HuH-7.5 (cell line): ENCODE measurements at places on chromosomes 1 and 21.

DNA sequence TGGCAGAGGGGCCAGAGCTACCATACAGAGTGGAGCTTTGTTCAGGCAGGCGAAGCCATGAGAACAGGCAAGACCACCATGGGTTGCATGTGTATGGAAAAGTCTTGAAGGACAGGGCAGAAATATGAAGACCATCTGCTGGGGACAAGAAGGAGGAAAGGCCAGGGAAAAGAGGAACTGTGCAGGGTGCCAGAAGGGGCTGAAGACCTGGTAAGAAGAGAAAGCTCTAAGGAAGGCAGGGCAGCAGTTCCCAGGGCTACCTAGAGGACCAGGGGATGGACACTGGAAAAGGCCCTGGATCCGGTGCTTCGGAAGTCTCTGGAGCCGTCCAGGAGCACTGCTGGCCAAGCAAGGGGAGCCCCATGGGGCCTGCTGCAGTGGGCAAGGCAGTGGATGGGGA, 43.4 kb downstream of the PKP1 start:
- no peak for DNase-seq

DNA sequence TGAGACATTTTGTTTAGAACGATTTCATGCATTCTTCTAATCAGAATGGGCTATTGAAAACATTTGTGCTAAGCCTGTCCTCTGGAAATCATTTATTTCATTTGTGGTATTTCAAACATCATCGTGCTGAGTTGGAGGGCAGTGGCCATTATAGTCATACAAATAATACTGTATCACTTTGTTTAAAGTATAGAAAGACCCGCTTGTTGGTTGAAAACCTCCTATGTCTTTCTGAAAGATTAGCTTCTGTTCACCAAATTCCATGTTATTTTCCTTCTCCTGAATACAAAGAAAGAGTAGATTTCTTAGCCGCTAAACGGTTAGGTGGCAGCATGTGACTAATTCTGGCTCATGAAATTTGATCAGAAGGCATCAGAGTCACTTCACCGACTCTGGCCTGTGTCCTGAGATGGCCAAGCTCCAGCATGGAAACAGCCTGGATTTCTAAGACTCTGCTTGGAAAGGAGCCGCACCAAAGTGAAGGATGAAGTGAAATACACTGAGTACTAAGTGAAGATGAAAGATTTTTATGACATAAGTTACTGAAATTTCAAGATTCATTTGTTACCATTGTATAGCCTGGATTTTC, 355.1 kb downstream of the USP25 start:
- DNase-seq = no peak

- DNase-seq = no peak
Observed at GRCh38 chr1:151611288-151611790, 511 bp upstream of the SNX27 start.

DNA sequence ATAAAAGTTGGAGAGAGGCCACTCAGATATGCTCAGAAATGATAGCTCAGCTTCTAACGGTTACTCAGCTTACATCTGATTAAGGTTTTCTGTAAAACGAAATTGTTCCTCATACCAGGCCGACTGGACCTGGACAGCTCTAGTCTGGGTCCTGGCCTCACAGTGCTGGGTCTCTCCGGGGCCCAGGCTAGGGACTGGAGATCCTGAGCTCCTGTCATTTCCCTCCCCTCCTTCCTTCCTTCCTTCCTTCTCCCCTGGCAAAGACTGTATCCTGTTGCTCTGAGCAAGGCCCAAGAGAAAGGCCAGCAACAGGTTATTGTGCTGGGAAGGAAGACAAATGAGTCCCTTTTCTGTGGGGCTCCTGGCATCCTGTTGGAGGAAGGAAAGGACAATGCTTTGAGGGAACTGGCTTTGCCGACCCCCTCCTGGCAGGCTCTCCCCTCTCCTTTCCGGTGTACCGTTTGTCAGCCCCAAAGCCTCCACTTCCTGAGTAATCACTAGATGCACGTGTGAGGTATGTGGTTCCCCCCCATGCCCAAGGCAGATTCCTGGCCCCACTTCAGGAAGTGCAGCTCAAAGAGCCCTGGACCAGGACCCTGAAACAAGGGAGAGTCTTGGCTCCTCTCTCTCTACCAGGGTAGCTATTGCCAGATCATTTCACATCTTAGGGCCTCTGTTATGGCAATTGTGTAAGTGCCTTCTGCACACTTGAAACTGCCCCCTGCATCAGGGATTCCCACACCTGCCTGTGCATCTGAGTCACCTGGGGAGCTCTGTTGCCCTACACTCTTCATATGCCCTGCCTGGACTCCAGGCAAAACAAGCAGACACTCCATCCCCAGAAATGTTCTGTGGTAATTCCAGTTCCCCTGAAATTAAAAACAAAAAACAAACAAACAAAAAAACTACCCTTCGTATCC, 212.7 kb upstream of the FGGY start:
- no peak for DNase-seq

- DNase-seq = no peak
Observed at GRCh38 chr1:91245435-91245834, 159.2 kb downstream of the HFM1 start.

DNA sequence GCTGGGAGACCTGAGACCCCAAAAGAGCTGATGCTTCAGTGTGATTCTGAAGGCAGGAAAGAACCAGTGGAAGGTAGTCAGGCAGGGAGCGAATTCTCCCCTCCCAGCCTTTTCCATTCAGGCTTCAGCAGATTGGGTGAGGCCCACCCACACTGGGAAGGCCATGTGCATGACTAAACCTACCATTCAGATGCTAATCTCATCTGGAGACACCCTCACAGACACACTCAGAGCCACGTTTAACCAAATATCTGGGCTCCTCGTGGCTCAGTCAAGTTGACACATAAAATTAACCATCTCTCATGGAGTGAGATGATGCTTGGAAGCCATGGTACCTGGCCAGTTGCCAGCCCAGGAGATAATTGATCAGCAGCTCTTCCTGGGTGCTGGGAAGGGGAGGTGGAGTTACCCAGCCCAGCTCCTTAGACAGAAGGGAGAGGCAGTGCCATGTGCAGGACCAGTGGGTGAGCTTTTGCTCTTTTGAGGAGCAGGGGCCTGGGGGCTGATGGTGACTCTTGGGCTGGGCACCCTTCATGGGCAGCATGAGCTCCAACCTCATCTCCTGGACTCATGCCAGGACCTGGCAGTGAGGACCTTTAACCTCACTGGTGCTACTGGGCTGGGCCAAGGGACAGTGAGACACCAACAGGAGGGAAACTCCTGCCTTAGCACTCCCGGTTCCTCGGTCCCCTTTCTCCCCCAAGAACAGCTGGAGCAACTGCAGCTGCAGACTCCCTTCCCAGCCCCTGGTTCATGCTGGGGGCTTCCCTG, 89.0 kb upstream of the ACTL8 start:
- no peak for DNase-seq

- no peak for DNase-seq
Observed at GRCh38 chr1:115656461-115657077, 14.8 kb downstream of the VANGL1 start.

- DNase-seq = peak; percentile 43
Observed at GRCh38 chr1:201648066-201648906, 109.4 kb downstream of the NAV1 start.

GRCh38 chr1:224137518-224137917, 23.6 kb downstream of the FBXO28 start:
- no peak for DNase-seq

GRCh38 chr21:46041183-46041582, 56.7 kb upstream of the COL6A2 start:
- no peak for DNase-seq

DNA sequence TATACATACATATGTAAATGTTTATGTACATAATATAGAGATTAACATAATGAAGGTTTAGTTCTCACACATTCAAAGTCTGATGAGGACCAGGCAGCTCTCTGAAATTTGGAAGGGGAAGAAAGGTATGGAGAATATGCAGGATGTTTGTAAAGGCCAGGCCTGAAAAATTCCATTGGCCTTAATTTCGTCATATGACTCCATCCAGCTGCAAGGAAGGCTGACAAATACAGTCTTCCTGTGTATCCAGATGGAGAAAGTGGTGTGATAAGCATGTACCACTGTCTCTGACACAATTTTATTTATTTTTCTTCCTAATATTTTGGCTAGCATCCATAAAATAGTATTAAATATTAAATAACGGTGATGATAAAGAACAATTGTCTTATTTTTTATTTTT, 6.3 kb upstream of the SGIP1 start:
- no peak for DNase-seq

- DNase-seq = peak; percentile 42
Observed at GRCh38 chr1:203475012-203475981, at the start of gene PRELP. PRELP (plus strand) TSS chr1:203475806; CDS start chr1:203483185, 7,379 bp downstream.

- DNase-seq = peak; percentile 70
Observed at GRCh38 chr1:183635606-183636333, at the start of gene ARPC5. ARPC5 (minus strand) TSS chr1:183635783; CDS start chr1:183635659, 124 bp downstream.

- no peak for DNase-seq
Observed at GRCh38 chr1:13536571-13536970, 22.8 kb upstream of the LRRC38 start.

GRCh38 chr1:3314491-3315381, 139.7 kb upstream of the ARHGEF16 start:
- no peak for DNase-seq

DNA sequence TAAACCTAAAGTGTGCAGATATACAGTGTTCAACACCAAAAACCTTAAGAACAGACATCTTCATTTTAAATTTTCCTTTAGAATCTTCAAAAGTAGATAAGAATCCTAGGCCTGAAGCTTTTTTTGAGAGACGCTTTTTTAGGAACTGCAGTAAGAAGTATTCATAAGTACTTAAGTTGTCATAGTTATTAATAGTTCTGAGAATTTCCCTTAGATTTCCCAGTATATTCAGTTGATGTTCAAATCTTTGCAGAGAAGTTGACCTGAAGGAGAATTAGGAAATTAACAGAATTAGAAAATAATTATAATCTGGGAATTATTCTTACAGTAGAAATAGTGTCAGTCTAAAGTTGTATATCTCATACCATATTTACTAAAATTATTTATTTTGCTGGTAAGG, 150.3 kb downstream of the NCAM2 start:
- DNase-seq = no peak

- DNase-seq = no peak
Observed at GRCh38 chr1:204418174-204419063, 6.8 kb upstream of the PPP1R15B start.

DNA sequence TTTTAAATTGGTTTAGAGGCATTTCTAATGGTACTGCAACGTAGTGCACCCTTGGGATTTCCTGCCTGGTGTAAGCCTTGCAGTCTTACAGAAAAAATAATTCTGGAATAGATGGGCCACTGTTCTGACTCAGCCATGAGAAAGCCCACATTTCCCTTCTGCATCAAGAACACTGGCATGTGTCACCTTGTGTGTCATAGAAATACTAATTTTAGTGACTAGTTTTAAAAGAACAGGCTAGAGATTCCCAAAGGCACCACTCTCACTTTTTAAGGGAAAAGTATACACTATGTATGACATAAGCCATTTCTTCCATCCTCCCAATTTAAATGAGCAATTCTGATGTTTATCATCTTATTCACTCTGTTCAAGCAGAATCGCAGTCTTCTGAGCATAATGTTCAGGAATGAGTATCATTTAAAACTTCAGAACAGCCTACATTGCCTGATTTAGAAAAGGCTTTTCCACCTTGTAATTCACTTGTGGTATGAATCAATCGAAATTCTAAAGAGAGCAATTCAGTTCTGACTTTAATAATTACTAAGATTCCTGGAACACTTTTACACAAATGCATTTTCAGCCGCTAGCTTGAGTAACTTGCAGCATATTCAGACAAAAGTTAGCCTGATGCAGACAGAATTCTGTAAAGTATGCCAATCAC, 18.8 kb downstream of the RGS13 start:
- no peak for DNase-seq

GRCh38 chr1:156477526-156478249, 22.9 kb downstream of the MEF2D start:
- no peak for DNase-seq

DNA sequence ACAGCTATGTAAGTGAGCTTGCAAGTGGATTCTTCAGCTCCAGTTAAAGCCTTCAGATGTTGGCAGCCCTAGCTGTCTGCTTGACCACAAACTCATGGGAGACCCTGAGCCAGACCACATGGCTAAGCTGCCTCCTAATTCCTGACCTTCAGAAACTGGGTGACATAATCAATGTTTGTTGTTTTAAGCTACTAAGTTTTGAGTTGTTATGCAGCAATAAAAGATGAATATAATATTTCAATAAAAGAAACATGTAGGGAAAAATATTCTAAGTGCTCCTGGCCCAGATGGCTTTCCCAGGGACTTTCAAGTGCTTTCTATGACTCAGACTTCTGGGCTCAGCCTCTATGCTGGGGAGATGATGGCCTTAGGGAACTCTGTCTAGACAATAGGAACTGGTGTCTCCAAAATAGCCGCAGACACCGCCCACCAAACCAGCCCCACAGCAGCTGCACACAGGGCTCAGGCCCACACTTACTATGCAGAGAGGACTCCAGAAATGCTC, 20.3 kb upstream of the AZIN2 start:
- DNase-seq = no peak

- DNase-seq = no peak
Observed at GRCh38 chr1:243301059-243301458, 45.2 kb downstream of the SDCCAG8 start.

- DNase-seq = peak; percentile 58
Observed at GRCh38 chr1:8742022-8742924, 75.2 kb downstream of the RERE start.

- no peak for DNase-seq
Observed at GRCh38 chr1:20138346-20138745, 777 bp upstream of the PLA2G2F start.

DNA sequence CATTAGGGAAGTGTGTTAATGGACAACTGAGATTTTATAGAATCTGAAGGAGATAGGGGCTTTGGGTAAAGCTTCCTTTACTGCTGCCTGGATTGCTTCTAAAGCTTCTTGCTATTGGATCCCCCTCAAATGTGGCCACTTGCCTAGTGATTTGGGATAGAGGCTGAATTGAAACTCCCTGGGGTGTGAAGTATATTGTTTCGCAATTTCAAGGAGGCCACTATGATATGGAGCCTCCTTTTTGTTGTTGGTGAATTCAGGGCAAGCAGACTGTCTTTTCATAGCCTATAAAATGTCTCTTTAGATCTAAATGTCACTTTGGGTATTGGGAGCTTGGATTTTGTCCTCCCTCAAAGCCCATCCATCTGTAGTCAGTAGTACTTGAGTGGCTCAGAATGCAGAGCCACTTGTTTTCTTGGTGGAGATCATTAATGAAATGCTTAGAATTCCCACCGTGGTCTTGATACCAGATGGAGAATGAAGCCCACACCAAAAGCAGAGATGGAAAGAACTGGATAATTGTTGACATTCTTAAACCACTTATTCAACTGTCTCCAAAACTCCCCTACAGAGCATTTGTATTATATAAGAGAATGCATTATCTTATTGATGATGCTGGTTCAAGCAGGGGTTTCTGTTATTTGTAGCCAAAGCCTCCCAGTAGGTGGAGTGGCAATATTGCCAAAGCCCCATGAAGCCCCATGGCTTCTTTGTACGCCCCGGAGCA, 144.3 kb upstream of the KCNE2 start:
- DNase-seq = no peak
